CD4-positive, CD25-positive, alpha-beta regulatory T cell (primary cell): ENCODE measurements at places on chromosomes 7 and 10. TPM values are rescaled to one million over a fixed set of nuclear protein-coding genes. Genes with fewer than 3 reads are reported as not detected.

- no peak for DNase-seq
- H3K36me3 ChIP-seq: no peaks in the 10 kb centered on the region
- no peaks in the 10 kb centered on the region for H3K4me1 ChIP-seq
- H3K27me3 ChIP-seq: no peaks in the 10 kb centered on the region
Observed at GRCh38 chr7:80999100-80999499, 80.2 kb upstream of the SEMA3C start.

The CNPY4 gene
- total RNA-seq: 20.7 TPM

DNA sequence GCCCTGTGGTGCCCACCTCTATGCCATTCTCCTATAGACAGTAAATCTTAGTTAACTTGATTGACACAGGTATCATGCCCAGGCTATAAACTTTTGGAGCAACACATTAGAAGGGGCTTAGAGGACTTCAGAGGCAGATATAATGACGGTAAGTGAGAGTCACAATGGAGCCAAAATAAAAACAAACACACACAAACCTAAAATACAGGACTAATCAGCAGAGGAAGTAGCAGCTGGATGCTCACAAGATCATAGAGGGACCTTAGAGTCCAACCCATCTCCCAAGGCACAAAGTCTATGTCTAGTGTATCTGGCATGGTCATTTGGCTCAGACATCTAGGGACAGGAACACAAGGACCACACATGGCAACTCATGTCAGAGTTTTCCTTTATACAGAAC is 12.3 kb downstream of the SLC13A4 start:
- no peaks in the 10 kb centered on the region for H3K36me3 ChIP-seq
- DNase-seq: no peak
- H3K4me3 ChIP-seq: no peak overlapping the region
- H3K27me3 ChIP-seq: peaks cover 5% of the 10 kb centered on the region

DNA sequence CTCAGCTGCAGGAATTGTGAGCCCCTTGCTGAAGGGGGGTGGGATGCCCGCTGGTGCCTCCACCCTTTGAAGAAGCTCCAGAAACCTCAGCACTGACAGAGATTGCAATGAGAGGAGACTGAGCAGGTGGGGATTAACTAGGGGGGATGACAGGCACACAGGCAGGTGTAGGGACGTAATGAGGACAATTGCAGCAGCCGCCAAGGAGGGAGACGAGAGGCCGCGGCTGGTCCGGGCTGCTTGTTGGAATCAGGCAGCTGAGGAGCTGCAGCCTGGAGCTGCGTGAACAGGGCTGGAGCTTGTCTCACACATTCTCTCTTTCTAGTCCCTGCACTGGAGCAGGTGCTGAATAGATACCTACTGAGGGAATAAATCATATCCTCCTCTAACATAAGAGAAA is 122.0 kb upstream of the TCERG1L start:
- H3K4me1 ChIP-seq: no peaks in the 10 kb centered on the region
- DNase-seq: no peak
- H3K27me3 ChIP-seq: no peaks in the 10 kb centered on the region
- H3K36me3 ChIP-seq: no peaks in the 10 kb centered on the region

DNA sequence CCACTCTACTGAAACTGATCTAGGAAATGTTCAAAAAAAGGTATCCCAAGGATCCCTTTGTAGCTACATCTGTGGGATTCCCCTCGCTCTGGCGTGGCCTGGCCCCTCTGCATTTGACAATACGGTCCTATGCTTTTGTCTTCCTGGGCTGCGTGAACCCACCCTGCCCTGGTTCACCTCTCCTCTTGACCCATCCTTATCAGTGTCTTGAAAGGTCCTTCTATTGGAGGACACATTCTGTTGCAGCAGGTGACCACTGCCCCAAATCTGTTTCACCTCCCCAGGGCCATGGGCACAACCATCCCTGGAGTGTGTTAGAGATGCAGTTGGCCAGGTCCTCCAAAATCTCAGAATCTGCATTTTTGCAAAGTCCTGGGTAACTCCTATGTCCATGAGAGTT is 100.8 kb downstream of the EGFR start:
- no peak overlapping the region for H3K27ac ChIP-seq
- no peak for DNase-seq
- no peaks in the 10 kb centered on the region for H3K36me3 ChIP-seq
- H3K4me1 ChIP-seq: no peaks in the 10 kb centered on the region

DNA sequence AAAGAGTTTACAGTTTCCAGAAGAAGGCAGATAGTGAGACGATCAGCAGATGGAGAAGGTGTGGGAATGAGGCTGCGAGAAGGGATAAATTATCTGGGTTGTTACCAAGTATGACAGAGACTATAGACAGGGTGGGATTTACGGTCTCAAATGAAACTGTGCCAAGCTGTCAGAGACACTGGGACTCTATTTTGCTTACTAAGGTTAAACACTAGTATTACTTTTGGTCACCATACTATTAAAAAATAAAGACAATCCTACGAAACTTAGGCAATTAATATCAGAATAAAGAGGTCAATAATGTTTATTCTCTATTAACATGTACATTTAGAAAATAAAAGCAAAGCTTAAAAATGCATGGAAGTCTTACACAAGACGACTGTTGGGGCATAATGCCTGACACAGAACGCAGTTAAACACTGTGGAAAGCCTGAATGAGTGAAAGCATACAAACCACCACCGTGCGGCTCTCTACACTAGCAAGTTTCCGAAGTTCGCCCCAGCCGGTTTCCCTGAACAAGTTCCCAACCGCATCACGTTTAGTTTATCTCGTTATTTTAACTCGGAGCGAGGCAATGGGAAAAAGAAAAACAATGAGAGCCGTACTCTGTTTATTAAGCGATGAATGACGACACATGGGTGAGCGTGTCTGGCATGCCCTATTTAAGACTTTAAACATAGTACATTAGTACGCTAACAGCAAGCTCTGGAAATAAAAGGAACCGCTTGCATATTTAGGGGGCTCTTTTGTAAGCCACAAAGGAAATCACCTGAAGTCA is 909 bp upstream of the CC2D2B start:
- H3K4me3 ChIP-seq: peak overlapping the region; percentile 94
- peak overlapping the region; percentile 56 for H3K27ac ChIP-seq
- DNase-seq: no peak

The OR13A1 gene
- not detected for total RNA-seq

The JAKMIP3 gene
- 0.42 TPM for total RNA-seq

The WIPF3 gene
- total RNA-seq: not detected

The LGI1 gene
- total RNA-seq: not detected

GRCh38 chr7:38245409-38245977 is 27.9 kb downstream of the TARP start:
- no peaks in the 10 kb centered on the region for H3K36me3 ChIP-seq
- H3K4me3 ChIP-seq: no peak overlapping the region
- H3K27me3 ChIP-seq: peaks cover 4% of the 10 kb centered on the region
- no peaks in the 10 kb centered on the region for H3K4me1 ChIP-seq
- no peak for DNase-seq

The GATA3 gene
- 182 TPM for total RNA-seq
